ENCODE measurements at places on chromosomes 2 and 18.

DNA sequence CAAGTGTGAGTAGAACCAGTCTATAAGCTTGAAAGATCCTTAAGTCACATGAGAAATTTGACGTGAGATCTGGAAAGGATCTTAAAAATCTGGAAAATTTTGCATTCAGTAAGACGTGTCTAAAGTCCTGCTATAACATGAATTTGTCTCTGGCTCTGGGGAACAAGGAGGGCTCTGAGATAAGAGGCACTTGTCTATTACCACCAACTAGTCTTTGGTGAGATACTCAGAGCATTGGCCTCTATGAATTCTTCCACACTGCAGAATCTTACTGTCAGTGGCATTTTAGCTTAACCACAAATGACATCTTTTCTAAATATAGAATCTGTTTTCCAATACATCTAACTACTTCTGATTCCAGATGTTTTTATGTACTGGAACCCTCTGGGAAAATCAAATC lies 1504.5 kb downstream of the DPP10 start:
- H3K36me3 ChIP-seq = no peaks in the 10 kb centered on the region
- H3K4me3 ChIP-seq = no peak overlapping the region
- H3K27me3 ChIP-seq = no peaks in the 10 kb centered on the region
- no peak overlapping the region for H3K27ac ChIP-seq
- no peak for DNase-seq

- H3K27ac ChIP-seq = no peak overlapping the region
- H3K27me3 ChIP-seq = no peaks in the 10 kb centered on the region
- no peak for DNase-seq
- H3K4me3 ChIP-seq = no peak overlapping the region
- no peaks in the 10 kb centered on the region for H3K36me3 ChIP-seq
- H3K4me1 ChIP-seq = no peaks in the 10 kb centered on the region
Observed at GRCh38 chr2:163556511-163556910, 179.3 kb downstream of the FIGN start.

DNA sequence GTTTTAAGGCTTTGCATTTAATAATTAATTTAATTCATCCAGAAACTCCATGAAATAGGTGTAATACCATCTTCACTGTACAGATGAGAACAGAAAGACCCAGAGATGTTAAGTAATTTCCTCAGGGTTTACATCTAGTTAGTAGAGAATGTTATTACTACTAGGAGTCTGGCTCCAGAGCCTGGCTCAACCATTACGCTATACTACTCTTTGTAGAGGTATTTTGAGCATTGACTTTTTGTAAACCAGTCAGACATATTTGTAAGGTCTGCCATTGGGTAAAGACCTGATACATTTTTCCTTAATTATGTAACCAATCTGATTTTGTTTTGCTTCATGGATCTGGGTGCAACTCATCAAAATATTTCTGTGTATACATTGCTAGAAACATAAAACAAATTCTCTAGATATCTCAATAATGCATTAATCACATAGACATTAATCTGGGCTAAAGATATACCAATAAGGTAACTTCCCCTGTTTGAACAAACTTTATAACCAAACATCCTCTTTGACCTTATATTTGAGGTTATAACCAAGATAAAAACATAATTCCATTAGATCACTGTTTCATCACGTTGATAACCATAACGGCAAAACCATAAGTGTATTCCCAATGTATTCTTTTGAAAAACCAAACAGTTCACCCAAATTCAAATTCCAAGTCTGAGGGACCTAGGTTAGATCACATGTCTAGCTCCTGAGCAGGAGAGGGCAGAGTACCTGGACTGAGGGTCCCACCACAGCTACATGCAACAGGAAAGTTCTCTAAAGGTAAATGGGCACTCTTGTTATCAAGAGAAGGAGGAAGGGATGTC lies 135.0 kb downstream of the IKZF2 start:
- H3K4me3 ChIP-seq = no peak overlapping the region
- no peaks in the 10 kb centered on the region for H3K27me3 ChIP-seq

DNA sequence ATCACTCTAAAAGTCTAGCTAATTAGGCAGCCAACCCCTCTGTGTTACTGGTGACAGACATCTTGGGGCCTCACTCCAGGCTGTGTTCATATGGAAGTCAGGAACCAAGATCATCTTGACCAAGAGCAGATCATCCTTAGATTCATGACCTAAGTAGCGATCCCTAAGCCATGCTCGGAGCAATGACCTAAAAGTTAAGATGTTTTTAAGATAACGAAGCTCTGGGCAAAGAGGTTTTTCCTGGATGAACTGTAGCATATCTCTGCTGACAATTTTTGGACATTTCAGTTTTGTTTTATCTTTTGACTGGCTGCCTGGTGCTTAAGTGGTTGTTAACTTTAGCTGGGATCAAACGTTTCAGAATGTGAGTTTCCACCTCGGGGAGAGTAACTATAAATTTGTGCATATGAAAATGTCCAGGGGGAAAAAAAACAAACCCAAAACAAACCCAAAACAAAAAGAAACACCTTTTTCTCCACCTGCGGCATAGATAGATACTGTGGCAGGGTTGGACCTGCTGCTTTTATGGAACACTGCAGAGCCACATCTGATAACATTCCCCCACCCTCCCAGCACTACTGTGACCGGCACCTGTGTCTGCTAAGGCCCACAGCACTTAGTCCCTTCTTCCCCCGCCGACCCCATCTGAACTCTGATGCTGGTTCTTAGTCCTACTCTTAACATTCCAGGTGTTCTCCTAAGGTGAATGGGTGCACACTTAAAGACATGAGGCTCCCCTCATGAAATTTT lies 45.5 kb downstream of the EPAS1 start:
- no peaks in the 10 kb centered on the region for H3K27me3 ChIP-seq
- DNase-seq = no peak
- peaks cover 23% of the 10 kb centered on the region for H3K4me1 ChIP-seq
- peaks cover 12% of the 10 kb centered on the region for H3K36me3 ChIP-seq
- no peak overlapping the region for H3K4me3 ChIP-seq

GRCh38 chr2:180319586-180320405 lies 312.7 kb upstream of the CWC22 start:
- H3K4me3 ChIP-seq = no peak overlapping the region
- DNase-seq = no peak
- H3K4me1 ChIP-seq = no peaks in the 10 kb centered on the region
- no peaks in the 10 kb centered on the region for H3K36me3 ChIP-seq
- no peak overlapping the region for H3K27ac ChIP-seq

- no peak for DNase-seq
Observed at GRCh38 chr18:44840058-44840790, 159.5 kb downstream of the SETBP1 start.

- DNase-seq = no peak
- no peaks in the 10 kb centered on the region for H3K27me3 ChIP-seq
- H3K4me3 ChIP-seq = no peak overlapping the region
- no peak overlapping the region for H3K27ac ChIP-seq
- H3K36me3 ChIP-seq = no peaks in the 10 kb centered on the region
Observed at GRCh38 chr2:236633219-236633570, 63.6 kb downstream of the ACKR3 start.

GRCh38 chr2:106343274-106343673 lies 124.9 kb downstream of the RGPD3 start:
- H3K27ac ChIP-seq = no peak overlapping the region
- H3K4me3 ChIP-seq = no peak overlapping the region
- no peaks in the 10 kb centered on the region for H3K27me3 ChIP-seq
- no peak for DNase-seq

- no peak overlapping the region for H3K4me3 ChIP-seq
- H3K27me3 ChIP-seq = no peaks in the 10 kb centered on the region
- H3K36me3 ChIP-seq = peaks cover 37% of the 10 kb centered on the region
Observed at GRCh38 chr2:190221429-190221828, 98.2 kb downstream of the HIBCH start.

DNA sequence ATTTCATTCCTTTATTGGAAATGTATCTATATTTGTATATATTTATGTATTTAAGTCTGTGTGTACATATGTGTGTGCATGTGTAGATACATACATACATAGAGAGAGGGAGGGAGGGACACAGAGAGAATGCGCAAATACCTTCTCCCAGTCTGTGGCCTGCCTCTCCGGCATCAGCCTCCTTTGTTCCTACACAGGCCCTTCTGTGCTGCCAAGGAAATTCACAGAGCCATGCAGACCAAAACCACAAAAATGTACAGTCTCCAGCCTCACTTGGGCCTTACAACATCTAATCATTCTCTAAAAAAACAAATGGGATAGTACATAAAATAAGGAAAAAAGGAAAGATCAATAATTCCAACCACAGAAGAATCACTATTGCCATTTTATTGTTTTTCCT lies 8.8 kb upstream of the CRACDL start:
- no peaks in the 10 kb centered on the region for H3K36me3 ChIP-seq
- peaks cover 2% of the 10 kb centered on the region for H3K27me3 ChIP-seq
- H3K4me3 ChIP-seq = no peak overlapping the region
- H3K4me1 ChIP-seq = peaks cover 5% of the 10 kb centered on the region
- DNase-seq = no peak

DNA sequence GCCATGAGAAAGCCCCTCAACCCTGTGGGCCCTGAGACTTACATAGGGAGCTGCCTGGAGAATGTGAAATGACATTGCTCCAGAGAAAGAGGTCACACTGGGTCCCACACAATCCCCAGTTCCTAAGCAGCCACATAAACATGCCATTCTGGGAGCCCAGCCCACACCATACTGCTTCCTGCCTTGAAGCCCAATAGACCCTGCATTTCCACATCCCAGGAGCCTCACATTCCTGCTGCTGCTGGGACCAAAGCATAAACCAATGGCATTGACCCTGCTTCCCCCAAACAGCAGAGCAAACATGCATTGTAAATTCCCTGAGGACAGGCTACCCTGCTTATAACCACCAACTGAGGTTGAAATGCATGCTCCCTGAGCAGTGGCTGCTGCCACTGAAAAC lies 1117.6 kb upstream of the SLC39A10 start:
- H3K4me1 ChIP-seq = no peaks in the 10 kb centered on the region
- H3K27me3 ChIP-seq = no peaks in the 10 kb centered on the region

DNA sequence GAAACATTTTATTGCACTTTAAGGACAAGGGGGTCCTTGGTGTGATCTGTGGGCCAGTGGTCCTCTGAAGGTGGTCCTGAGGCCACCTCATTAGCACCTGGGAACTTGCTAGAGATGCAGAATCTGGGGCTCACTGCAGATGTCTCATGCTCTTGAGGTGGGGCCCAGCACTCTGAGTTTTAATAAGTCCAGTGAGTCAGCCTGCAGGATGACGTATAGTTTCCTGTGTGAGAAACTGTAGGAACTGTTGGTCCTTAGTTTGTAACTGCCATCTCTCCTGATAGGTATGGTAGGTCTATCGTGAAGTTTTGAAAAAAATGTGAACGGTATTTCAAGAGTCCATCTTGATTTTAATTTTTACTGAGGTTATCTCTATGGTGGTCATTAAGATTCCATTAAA lies 2.8 kb downstream of the TRPM8 start:
- no peaks in the 10 kb centered on the region for H3K4me1 ChIP-seq
- no peaks in the 10 kb centered on the region for H3K36me3 ChIP-seq
- H3K4me3 ChIP-seq = no peak overlapping the region
- H3K27ac ChIP-seq = no peak overlapping the region

DNA sequence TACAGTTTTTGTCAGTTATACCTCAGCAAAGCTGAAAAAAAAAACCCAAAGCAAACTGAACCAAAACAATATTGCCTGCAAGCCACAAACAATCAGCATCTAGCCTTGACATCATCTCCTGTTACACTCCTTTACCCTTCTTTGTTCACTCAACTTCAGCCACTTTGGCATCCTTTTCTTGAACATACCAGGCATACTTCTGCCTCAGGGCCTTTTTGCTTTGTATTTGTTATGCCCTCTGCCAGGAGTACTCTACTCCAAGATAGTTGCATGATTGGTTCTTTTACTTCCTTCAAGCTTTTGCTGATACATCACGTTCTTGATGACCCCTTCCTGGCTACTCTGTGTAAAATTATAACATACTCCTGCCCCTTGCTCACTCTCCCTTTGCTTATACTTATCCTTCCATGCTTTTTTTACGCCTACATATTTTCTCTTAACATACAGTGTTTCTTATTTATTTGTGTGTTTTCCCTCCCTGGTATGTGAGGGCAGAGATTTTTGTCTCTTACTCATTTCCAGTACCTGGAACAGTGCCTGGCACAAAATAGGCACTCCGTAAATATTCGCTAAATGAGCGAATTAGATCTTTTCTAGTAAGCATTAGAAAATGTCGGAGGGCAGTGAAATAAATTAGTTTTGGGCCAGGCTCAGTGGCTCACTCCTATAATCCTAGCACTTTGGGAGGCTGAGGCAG lies 12.7 kb downstream of the ABI2 start:
- H3K36me3 ChIP-seq = peaks cover 5% of the 10 kb centered on the region
- H3K4me1 ChIP-seq = peaks cover 22% of the 10 kb centered on the region
- H3K4me3 ChIP-seq = no peak overlapping the region
- H3K27ac ChIP-seq = no peak overlapping the region
- H3K27me3 ChIP-seq = no peaks in the 10 kb centered on the region

GRCh38 chr2:42099438-42100173 lies 51.8 kb downstream of the PKDCC start:
- H3K27ac ChIP-seq = peak overlapping the region; percentile 90
- H3K4me1 ChIP-seq = peaks cover 30% of the 10 kb centered on the region
- H3K4me3 ChIP-seq = no peak overlapping the region
- no peaks in the 10 kb centered on the region for H3K36me3 ChIP-seq
- no peaks in the 10 kb centered on the region for H3K27me3 ChIP-seq

DNA sequence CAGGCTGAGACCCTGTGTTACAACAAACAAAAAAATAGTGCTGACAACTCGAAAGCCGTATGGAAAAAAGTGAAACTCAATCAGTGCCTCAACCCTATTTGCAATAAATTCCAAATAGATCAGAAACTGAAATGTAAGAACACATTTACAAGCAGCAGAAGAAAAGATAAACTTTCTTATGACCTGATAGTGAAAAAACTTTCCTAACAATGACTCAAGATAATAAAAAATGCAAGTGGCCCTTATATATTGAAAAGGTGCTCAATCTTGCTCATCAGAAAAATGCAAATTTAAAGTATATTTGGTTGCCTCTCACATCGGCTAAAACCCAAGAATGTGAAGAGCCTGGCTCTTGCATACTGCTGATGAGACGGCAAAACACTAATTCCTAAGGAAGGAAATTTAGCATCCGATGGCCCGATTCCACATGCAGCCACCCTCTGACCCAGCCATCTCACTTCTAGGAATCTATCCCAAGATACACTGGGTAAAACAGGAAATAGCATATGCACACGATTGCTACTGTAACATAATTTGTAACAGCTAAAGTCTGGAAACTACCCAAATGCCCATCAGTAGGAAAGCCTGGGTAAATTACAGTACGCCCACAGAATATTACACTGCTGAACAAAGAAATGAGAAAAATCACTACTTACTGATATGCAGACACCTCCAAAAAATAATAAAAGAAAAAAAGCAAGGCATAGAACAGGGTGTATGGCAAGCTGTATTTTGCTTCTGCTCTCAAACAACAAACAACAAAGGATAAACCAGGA lies 56.8 kb downstream of the HDLBP start:
- H3K4me3 ChIP-seq = no peak overlapping the region
- no peaks in the 10 kb centered on the region for H3K27me3 ChIP-seq
- no peak for DNase-seq
- H3K27ac ChIP-seq = no peak overlapping the region
- H3K4me1 ChIP-seq = no peaks in the 10 kb centered on the region

DNA sequence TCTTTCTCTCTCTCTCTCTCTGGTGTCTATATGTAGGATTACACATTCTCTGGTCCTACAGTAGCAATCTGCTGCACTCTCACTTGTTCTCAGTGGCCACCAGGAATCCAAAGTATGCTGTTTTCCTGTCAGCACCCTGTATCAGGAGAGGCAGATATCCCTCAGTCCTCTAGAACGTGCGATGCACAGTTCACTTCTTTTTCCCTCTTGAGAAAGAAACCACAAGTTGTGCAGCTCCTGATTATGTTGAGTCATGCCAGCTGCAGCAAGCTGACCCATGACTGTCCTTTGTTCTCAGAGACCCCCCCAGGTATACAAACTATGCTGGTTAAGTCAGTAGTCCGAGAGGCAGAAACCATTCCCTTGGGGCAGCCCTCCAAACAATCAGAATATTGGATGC lies 54.6 kb downstream of the LANCL1 start:
- no peak overlapping the region for H3K27ac ChIP-seq
- H3K4me1 ChIP-seq = no peaks in the 10 kb centered on the region
- DNase-seq = no peak
- no peaks in the 10 kb centered on the region for H3K27me3 ChIP-seq

All from stomach (tissue), 19 donors.